ENCODE measurements at places on chromosomes 13 and 19.

DNA sequence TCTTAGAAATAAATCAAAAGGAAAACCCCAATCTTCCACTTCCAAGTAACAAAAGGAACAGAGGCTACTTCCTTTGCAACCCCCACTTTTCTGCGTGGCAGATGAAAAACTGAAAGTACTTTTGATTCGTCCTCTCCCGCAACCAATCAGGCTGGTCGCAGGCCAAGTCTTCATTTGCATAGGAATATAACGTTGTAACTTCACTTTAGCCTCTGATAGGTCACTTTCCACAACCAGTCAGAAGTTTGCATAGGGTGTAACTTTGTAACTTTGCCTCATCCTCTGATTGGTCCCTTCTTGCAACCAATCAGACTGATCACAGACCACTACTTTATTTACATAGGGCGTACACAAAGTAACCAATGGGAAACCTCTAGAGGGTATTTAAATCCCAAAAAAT is 37.2 kb downstream of the TGDS start:
- no peak for DNase-seq

GRCh38 chr13:30301827-30302226 is 5.5 kb downstream of the KATNAL1 start:
- DNase-seq, result peak; percentile 39

- no peak for DNase-seq
These were observed 625 bp downstream of the FBXL12 start for GRCh38 chr19:9818175-9818733.

DNA sequence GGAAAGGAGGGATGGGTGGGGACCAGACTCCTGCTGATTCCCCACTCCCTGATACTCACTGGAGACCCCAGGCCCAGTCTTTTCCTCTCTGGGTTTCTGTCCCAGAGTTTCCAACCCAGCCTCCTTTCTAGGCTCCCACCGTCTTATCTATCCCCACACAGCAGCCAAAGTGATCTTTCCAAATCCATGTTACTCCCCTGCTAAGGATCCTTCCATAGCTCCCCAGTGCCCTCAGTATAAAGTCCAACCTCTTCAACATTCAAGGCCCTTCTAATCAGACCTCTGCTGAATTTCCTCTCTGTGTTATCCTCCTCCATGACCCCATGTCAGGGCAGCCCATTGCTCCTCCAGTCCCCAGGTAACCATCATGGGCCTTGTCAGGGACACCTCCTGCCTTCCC is 1.3 kb upstream of the TGFB1 start:
- no peak for DNase-seq

DNA sequence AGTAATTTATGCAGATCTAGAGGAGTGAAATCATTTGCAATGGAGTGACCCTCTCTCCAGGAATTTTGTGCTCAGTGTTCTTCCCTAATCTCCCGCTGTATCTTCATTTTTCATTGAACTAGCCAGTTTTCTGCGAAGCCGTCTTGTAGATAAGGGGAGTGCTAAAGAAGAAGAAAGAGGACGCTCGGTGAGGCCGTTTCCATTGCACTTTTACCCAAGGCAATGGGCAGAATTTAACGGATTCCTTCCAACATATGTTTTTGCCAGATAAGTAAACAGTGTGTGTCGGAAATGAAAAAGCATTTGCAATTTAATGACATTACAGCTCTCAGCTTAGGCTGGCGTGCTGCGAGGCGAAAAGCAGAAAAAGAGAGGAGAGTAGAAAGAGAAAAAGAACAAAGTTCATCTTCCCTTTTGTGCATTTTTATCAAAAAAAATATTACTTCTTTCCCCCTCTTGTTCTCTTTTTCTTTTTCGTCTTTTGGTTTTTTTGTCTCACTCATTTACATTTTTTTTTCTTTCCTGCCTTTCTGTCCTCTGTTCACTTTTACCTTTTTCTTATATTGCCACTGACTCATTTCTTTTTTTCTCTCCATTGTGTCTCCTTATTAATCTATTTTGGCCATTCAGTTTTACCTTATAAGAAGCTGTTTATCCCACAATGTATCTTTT is 49.9 kb downstream of the SOX21 start:
- DNase-seq, result no peak

- no peak for DNase-seq
These were observed 13.3 kb downstream of the SIAH3 start for GRCh38 chr13:45838171-45838745.

DNA sequence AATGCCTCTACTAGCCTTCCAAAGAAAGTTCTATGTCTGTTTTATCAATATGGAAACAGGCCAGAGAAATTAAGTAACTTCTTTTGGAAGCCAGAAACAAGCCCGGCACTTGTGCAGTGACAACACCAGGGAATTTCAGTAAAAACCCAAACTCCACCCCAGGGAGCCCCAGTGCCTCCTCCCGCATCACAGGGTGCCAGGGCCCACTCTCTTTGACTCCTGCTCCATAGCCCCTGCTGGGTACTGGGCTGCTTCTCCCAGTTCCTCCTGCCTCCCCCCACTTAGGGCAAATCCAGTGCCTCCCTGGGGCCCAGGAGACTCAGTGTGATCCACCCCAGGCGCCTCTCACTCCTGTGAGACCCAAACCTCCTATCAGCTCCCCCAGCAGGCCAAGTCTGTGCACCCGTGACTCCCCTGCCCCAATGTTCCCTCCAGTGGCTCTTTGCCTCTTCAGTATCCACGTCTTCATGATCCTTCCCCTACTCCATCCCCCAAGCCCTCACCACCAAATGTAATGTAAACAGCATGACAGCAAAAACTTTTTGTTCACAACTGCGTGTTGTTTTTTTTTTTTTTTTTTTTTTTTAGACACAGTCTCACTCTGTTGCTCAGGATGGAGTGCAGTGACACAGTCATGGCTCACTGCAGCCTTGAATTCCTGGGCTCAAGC is 2.3 kb upstream of the FFAR3 start:
- no peak for DNase-seq

DNA sequence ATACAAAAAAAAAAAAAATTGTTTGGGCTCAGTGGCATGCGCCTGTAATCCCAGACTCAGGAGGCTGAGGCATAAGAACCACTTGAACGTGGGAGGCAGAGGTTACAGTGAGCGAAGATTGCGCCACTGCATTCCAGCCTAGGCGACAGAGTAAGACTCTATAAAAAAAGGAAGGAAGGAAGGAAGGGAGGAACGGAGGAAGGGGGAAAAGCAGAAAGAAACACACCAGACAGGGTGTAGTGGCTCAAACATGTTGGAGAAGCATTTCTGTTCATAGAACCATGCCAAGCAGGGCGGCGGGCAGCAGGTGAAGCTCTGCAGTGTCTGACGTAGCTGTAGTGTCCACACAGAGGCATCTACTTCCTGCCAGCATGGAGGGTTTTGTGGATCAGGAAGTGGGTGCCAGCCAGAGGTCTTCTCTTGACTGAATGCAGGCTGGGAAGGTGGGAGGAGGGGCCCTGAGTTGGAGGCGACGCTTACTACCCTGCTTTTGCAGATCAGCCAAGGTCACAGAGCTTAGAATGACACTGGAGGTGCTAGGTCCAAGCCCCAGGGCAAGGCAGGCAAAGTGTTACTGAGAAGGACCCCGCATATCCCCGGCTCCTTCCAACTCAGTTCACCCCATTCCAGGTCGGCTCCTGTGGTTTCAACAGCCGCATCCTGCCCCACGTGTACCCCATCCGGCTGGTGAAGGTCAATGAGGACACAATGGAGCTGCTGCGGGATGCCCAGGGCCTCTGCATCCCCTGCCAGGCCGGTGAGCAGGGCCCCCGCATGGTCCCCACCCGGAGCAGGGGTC is 11.6 kb upstream of the PGLS start:
- DNase-seq, result peak; percentile 40

- peak; percentile 55 for DNase-seq
These were observed 802.3 kb upstream of the ARGLU1 start for GRCh38 chr13:107370015-107370785.

- DNase-seq, result no peak
These were observed 1521.0 kb downstream of the UQCRFS1 start for GRCh38 chr19:27691991-27692390.

DNA sequence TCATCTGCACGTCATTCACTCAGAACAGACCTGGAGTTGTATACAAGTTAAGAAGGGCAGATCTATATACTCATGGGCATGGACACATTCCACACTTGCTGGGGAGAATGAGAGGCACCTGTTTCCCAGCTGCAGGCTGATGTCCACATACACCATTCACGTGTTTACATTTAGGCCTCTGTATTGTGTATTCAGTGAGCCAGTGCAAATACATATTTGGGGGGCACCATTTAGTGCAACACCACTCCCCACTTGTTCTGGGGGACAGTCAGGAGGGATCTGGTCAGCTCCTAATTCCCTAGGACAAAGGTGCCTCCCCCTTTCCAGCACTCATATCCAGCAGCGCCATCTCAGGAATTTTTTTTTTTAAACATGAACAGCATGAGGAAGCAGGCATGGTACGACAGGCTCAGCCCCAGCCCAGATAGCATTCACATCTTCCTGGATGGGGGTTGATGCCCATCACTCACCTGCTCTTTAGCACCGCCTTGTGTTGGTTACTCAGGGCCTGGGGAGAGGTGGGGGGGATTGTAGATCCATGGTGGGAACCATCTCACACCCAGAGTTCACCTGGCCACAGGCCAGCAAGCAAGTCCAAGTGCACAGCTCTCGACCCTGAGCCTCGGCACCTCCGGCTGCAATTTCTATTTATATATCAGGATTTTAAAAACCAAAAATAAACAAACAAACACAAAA is 56.9 kb upstream of the ZNF254 start:
- DNase-seq, result no peak

DNA sequence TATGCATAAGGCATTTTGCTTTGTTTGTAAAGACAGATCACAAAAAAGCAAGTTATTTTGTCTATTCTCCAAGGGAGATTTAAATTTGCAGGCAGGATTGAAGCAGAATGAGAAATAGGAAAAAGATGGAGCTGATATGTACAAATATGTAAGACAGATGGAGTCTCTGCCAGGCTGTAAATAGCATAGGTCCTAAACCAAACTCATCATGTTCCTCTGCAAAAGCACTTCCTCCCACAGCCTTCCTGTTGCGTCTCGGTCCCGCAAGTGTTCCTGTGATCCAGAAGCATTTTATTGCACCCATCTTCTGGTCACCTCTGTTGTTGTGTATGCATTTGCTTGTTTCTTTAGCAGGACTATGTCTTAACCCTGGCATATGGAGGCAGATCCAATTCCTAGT is 95.7 kb upstream of the CLDN10 start:
- no peak for DNase-seq

DNA sequence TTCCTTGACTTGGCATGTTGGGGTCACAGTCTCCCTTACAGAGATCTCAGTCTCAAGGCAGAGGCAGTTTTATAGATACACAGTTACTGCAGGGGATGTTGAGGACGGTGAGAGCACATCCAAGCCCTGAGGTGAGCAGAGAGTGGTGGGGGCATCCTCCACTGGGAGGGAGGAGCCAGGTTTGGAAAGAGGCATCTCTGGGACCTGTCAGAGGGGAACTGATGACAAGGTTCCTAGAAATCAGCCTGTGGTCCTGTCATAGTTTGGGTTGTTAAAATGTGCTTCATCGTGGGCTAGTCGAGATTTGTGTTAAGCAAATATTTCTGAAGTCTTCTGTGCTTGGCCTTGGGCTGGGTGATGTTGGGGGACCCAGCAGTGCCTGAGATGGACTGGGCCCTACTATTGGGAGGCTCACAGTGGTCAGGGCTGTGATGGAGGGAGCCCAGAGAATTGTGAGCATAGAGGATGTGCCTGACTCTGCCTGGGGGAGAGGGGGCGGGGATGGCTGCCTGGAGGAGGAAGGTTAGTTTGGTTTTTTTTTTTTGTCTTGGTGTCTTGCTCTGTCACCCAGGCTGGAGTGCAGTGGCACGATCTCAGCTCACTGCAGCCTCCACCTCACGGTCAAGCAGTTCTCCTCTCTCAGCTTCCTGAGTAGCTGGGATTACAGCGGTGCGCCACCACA is 3.9 kb downstream of the SUPT5H start:
- no peak for DNase-seq

- no peak for DNase-seq
These were observed 130.2 kb upstream of the MCF2L start for GRCh38 chr13:112838842-112839117.

DNA sequence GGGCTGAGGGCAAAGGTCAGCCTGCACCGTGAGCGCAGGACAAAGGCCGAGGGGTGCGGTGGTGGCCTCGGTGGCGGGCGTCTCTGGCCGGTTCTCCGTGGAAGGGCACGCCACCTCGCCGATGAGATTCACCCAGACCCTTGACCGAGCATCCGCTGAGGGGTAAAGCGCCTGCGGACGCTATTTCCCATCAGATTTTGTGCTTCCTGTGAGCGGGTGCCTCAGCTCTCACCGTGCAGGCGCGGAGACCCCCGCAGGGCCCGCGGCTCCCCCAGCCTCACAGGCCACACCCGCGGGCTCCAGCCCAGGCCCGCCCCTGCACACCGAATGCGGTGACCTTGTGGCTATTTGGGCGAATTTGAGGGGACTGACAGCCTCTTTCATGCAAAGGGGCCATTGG is 348.0 kb downstream of the TEX29 start:
- no peak for DNase-seq

DNA sequence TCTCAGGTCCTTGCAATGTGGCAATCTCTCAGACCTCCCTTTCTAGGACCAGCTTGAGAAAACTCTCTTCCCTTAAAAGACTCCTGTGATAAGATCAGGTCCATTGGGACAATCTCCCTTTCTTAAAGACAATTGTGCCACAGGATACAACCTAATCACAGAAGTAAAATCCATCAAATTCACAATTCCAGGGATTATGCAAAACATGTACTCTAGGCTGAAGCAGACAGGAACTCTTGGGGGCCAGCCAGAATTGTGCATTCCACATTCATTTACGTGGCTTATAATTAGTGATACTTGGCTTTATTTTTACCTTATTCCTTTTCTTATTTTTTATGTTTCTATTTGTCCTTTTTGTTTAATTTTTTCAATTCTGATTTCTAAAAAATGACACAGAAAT is 257.9 kb downstream of the KLF12 start:
- no peak for DNase-seq

DNA sequence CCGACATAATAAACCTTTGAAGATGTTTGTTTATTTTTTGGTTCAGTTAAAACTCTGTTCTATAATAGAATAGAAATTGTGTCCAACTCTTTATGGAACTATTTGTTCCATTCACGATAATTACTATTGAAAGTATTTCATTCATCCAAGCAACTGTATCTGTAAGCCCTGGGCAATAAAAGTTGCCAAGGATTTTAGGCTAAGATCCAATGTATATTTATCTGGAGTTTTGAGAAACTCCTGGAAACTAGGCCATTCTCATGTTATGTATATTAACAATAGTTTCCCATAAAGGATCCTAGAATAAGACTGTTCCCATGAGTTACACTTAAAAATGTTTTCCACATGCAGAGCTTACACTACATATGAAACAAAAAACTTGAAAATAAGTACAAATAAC is 261.6 kb downstream of the SLITRK6 start:
- DNase-seq, result no peak

GRCh38 chr13:43864921-43865320 is 14.6 kb downstream of the CCDC122 start:
- DNase-seq, result no peak

Data from fibroblast of skin of back (primary cell).